Stimulated activated CD4-positive, alpha-beta T cell treated with anti-CD3 and anti-CD28 coated beads, Interleukin-1b, Interleukin-23, amount 100 ng/mL, for 48 hours (primary cell): ENCODE measurements at places on chromosomes 11 and 22.
A peak's percentile ranks its signal among the peaks of the same experiment; 100 is the strongest.

DNA sequence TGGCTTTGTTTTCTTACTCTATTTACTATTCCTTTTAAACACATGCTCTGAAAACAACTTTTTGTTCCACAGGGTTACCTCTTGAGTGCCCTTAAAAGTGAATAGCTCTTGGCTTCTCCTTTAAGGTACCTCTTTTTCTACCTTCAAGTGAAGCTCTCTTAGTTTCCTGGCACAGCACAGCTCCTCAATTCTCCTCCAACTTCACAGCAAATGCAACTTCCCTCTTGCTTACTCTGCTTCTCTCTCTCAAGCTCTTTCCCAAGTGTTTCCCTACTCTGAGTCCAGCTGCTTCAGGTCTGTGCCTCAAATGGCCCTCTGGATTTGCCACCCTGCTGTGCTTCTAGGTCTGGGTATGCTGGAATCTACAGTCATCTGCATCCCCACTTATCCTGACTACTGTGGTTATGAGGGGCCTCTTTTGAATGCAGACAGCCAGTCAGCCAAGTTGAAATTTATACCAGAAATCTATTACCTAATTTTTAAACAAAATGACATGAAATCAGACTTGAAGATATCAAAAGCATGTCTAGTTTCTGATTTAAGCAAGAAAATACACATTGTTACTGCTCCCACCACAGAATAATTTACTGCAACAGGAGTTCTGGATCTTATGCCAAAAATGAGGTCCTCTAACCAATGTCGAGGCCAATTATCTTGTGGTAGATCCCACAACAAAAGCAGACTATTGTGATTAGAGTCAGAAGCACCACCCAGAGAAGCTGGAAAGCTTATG lies 371.1 kb downstream of the SOX6 start:
- DNase-seq, result no peak

- DNase-seq, result no peak
Measured at GRCh38 chr11:19370100-19370861, 129.5 kb upstream of the E2F8 start.

GRCh38 chr22:26570864-26571525 lies 18.9 kb downstream of the TPST2 start:
- no peak for DNase-seq

DNA sequence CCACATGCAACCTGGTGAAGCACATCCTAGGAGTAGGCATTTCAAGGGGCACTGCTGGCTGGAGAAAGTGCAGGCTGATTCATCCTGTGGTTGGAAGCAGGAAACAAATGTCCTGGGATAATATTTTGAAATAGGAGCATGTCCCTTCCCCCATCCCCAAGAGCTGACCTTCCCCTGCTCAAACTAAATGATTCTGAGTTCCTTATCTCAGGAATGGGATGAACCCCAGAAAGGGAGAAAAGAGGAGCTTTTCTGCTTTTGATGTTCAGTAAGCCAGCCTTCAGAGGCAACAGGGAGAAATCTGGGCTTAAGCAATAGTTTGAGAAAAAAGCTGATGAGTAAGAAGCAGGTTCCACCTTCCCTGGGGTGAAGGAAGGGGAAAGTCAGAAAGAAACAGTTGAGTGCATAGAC lies 19.5 kb upstream of the SPON1 start:
- no peak for DNase-seq

DNA sequence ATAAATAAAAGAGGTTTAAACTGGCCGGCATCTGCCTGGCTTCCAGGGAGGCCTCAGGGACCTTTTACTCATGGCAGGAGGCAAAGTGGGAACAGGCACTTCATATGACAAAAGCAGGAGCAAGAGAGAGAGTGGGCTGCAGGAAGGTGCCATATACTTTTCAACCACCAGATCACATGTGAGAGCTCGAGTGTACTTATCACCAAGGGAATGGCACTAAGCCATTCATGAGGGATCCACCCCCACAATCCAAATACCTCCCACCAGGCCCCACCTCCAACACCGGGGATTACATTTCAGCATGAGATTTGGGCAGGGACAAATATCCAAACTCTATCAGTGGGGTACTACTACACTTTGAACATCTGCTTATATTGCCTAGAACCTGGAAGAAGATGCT lies 126.5 kb downstream of the PARVA start:
- DNase-seq, result no peak

- DNase-seq, result peak; percentile 92
Measured at GRCh38 chr11:88337181-88337986, at the start of gene CTSC. CTSC (minus strand) TSS chr11:88337736; CDS start chr11:88337672, 64 bp downstream.

DNA sequence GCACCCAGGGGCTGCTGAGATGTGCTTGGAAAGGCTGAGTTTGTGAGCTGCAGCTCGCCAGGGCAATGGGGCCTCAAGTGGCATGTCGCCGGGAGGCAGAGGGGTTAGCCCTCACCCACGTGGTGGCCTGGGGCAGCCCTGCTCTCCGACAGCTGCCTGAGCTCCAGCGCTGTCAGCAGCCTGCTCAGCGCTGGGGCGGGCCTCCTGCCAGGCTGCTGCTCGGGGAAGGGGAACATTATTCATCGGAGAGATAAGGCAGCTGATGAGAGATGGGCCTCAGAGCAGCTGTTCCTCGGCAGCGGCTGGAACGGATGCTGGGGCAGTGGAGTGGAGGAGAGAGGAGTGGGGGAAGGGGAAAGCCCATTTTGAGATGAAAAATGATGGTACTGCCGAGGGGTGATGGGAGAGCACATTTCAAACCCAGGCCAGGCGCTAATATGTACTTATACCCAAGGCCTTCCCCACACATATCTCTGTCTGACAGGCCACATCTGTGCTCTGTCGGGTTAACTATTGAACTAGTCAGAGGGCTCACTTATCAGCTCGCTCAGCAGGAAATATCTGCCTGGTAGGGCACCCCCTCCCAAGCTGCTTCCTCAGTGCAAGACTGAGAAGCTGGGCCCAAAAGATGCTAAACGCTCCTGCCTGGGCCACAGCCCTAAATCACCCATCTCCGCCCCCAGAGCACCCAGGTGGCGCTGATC lies 79.5 kb downstream of the TIMP3 start:
- DNase-seq, result peak; percentile 32

DNA sequence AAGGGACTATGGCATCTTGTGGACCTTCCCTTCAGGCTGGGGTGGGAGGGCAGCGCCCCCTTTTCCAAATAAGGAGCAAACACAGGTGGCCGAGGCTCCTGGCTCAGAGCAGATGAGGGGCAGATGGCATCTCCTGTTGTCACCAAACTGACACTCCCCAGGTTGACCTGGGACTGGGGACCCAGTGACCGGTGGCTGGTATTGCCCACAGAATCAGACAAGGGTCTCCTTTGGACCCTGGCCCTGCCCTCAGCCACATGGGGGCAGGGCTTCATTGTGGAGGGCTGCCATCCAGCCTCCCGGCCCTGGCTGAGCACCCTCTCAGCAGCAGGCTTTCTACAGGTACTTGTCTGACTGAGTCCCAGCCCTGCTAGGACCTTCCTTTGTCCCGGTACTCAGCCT lies 842 bp upstream of the SIGIRR start:
- no peak for DNase-seq

GRCh38 chr22:24091551-24092420 lies 80.7 kb downstream of the CABIN1 start:
- DNase-seq, result no peak

DNA sequence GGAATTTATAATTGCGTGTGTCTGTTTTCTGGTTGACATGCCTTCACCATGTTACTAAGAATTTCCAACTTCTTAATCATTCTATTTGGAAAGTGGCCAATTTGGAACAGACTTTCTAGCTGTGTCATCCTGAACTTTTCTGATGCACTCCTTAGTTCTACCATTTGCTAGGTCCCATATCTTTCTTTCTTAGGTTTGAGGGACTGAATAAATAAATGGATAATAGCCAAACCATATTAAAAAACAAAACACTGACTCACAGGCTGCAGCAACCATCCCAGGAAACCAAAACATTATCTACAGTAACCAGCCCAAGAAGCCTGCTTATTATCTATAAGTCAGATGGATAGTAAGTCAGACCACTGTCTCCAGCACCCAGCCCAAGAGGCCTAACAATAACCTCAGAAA lies 57.5 kb upstream of the PLET1 start:
- DNase-seq, result no peak

DNA sequence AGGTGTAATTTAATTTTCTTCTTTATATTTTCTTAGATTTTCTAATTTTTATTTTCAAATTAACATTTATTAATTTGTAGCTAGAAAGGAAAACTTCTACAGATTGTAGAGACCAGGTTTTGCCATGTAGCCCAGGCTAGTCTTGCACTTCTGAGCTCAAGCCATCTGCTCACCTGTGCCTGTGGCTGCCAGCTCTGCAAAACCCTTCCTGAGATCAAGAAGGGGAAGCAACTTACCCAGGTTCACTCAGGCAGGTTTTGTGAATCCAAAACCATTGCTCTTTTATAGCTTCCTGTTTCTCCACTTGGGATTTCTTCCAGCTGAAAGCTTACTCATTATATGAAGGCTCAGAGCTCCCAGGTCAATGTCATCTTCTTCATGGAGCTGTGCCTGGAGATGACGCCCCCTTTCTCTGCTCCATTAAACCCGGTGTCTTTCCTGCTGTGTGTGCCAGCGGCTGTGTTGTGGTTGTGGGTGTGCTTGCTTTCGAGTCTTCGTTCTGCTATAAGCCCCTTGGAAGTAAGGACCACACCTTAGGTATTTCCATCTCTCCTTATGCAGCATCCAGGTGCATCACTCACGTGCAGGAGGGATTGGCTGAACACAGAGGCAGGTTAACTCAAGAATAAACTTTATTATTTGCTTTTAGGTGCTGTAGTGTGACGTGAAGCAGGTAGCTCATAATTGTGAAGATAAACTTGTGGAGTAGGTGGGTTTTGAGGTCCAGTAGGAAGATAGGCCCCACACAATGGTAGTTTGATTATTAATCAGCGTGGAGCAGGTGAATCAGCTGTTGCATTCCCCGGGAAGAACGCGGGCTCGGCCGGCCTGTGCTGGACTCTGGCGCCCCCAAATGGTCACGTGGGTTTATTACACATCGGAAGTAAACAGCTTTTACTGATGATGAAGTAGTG lies 42.2 kb upstream of the INCENP start:
- peak; percentile 80 for DNase-seq

- no peak for DNase-seq
Measured at GRCh38 chr22:42685941-42686653, 34.6 kb downstream of the A4GALT start.

DNA sequence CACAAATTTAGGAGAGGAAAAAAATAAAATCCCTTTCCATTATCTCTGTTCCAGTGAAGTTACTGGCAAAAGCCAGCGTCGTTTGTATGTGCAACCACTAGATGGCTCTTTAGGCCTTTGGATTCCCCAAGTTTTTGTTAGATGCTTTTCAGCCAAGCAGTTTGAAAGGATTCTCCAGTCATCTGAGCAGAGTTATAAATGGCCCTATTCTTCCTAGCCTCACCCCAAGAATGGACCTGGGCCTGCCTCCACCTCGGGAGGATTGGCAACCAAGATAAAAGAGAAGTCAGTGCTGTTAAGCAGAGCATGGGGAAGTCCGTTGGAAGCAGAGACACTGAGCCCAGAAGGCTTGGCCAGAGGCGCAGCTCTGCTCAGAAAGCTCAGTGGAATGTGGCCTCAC lies 15.4 kb downstream of the FAM181B start:
- peak; percentile 13 for DNase-seq

DNA sequence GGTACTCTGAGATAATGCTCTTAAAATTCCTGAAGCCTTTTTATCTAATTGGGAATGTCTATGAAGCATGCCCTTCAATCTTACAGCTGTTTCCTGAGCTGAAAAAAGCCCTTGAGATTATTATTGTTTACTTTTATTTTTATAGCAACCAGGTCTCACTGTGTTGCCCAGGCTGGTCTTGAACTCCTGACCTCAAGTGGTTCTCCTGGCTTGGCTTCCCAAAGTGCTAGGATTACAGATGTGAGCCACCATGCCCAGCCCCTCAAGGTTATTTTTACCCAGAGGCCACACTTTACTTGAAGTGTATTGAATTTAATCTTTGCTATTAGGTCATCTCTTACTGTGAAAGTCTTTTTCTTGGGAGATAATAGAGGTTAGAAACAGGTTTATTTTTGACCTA lies 7.0 kb upstream of the SWAP70 start:
- DNase-seq, result no peak

GRCh38 chr11:30956751-30957150 lies 370.6 kb upstream of the MPPED2 start:
- DNase-seq, result no peak

DNA sequence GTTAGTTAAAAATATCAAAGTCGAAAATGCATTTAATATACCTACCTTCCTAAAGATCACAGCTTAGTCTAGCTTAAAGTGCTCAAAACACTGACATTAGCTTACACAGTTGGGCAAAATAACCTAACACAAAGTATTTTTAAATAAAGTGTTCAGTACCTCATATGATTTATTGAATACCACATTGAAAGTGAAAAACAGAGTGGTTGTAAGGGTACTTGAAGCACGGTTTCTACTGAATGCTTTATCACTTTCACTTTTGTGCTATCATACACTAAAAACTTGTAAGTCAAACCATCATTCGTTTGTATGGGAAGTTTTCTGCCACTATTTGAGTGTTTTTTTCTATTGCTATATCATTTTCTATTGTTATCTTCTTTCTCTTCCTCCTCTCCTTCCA lies 36.6 kb downstream of the ZBTB44 start:
- DNase-seq, result no peak

- DNase-seq, result no peak
Measured at GRCh38 chr22:47847131-47847890, 1084.9 kb downstream of the TBC1D22A start.

- DNase-seq, result no peak
Measured at GRCh38 chr22:50415426-50415825, 59.4 kb downstream of the SBF1 start.

DNA sequence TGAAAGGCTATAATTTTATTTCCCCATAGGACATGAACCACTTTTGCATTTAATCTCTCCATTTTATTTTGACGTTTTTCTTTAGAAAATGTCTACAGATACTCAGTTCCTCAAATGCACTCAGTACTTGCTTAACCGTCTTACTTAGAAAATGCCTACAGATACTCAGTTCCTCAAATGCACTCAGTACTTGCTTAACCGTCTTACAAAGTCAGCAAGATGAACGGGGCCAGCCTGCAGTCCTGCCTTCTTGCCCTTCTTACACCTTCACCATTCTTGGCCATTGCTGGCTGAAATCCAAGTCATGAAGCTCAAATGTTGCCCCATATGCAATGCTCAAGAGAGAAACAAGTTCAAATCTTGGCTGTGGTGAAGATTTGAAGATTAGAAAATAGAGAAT lies 34.1 kb downstream of the CSNK2A3 start:
- DNase-seq, result no peak

GRCh38 chr11:78929207-78929905 lies 354.7 kb upstream of the NARS2 start:
- no peak for DNase-seq

- no peak for DNase-seq
Measured at GRCh38 chr22:32920032-32920628, 118.6 kb downstream of the TIMP3 start.

DNA sequence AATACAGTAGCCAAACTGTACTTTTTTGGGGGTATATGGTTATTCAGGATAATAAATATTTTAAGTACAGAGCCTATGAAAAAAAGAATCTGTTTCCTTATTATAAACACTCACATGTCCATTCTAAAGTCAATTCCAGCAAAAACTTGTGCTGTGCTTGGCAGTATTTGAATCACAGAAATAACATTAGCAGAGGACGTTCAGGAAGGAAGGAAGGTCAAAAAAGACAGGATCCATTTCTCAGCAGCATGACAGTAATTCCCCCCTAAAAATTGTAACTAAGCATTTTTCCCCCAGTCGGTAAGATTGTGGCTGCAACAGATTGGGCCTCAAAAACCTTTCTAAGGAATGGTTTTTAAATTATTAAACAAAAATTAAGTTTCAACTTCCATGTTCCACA lies 124.8 kb downstream of the ATG16L2 start:
- DNase-seq, result no peak

GRCh38 chr11:12539572-12539971 lies 134.6 kb upstream of the TEAD1 start:
- no peak for DNase-seq
